Activated T-cell treated with anti-CD3 and anti-CD28 coated beads, Interleukin-2, amount 50 U/mL, for 72 hours (primary cell): ENCODE measurements at places on chromosomes 6 and 20. TPM values are rescaled to one million over a fixed set of nuclear protein-coding genes. Genes with fewer than 3 reads are reported as not detected.

Gene NAPB
- 14.2 TPM for total RNA-seq

Gene CRISP2
- not detected for total RNA-seq

Gene MSH5
- 84.9 TPM for total RNA-seq

Gene SEMG1
- total RNA-seq = not detected

Gene SLC2A4RG
- 43.5 TPM for total RNA-seq

Gene FKBP1C
- total RNA-seq = 2.5 TPM

Gene SLC22A16
- not detected for total RNA-seq

Gene TSBP1
- not detected for total RNA-seq

Gene TFAP2B
- total RNA-seq = not detected

Gene TTLL9
- total RNA-seq = not detected

Gene CALHM4
- total RNA-seq = not detected

Gene LY6G5B
- 21.3 TPM for total RNA-seq

Gene CLDN20
- total RNA-seq = not detected
